Aorta (tissue), 5 donors: ENCODE measurements at places on chromosomes 2 and 18. TPM values are rescaled to one million over a fixed set of nuclear protein-coding genes. Genes with fewer than 3 reads are reported as not detected.

GRCh38 chr2:44152865-44153669 lies 15.6 kb upstream of the PPM1B start:
- DNase-seq = no peak
- H3K27ac ChIP-seq = no peak overlapping the region
- no peaks in the 10 kb centered on the region for H3K27me3 ChIP-seq

Gene SLC11A1
- 40.1 TPM for total RNA-seq

- peaks cover 3% of the 10 kb centered on the region for H3K4me1 ChIP-seq
- no peak for DNase-seq
- no peaks in the 10 kb centered on the region for H3K36me3 ChIP-seq
- H3K27me3 ChIP-seq = no peaks in the 10 kb centered on the region
- no peak overlapping the region for H3K4me3 ChIP-seq
- no peak overlapping the region for H3K27ac ChIP-seq
Measured at GRCh38 chr2:173972636-173973035, 7.5 kb upstream of the SP3 start.

DNA sequence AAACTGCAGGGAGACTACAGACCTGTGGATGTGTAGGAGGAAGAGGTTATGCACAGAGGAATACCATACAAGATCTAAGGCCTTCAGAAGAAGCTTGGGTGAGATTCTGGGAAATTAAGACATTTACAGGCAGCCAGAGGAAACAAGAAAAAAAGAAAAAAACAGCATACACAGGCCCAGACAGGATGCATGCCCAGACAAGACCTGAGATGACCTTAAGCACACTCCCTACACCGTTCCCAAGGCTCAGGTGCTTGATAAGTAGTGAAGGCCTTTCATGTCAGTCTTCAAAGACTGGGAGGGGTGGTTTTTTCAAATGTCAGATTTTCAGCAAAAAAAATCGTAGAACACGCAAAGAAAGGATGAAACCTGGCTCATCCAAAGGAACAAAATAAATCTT lies 83.0 kb downstream of the CCDC138 start:
- no peaks in the 10 kb centered on the region for H3K27me3 ChIP-seq
- H3K27ac ChIP-seq = no peak overlapping the region
- no peak for DNase-seq
- H3K36me3 ChIP-seq = no peaks in the 10 kb centered on the region
- no peak overlapping the region for H3K4me3 ChIP-seq
- H3K4me1 ChIP-seq = no peaks in the 10 kb centered on the region

GRCh38 chr2:172647439-172647838 lies 88.2 kb upstream of the RAPGEF4 start:
- no peaks in the 10 kb centered on the region for H3K4me1 ChIP-seq
- no peaks in the 10 kb centered on the region for H3K36me3 ChIP-seq
- H3K27me3 ChIP-seq = no peaks in the 10 kb centered on the region
- DNase-seq = no peak
